ENCODE measurements at places on chromosomes 11 and 22. TPM values are rescaled to one million over a fixed set of nuclear protein-coding genes. Genes with fewer than 3 reads are reported as not detected.

The TREH gene
- polyA plus RNA-seq = 0.03 TPM

The CEND1 gene
- 1.3 TPM for polyA plus RNA-seq

The SIPA1 gene
- polyA plus RNA-seq = 16.9 TPM

The MAPK11 gene
- 5.5 TPM for polyA plus RNA-seq

The OVOL1 gene
- polyA plus RNA-seq = not detected

The TMEM218 gene
- polyA plus RNA-seq = 29.1 TPM

The TIMM10 gene
- 184 TPM for polyA plus RNA-seq

The NPAS4 gene
- not detected for polyA plus RNA-seq

The GLYAT gene
- polyA plus RNA-seq = not detected

- DNase-seq = no peak
These were observed 63.0 kb downstream of the TMPRSS5 start for GRCh38 chr11:113643006-113643585.

- no peak for DNase-seq
These were observed 3.6 kb downstream of the CD44 start for GRCh38 chr11:35142481-35143075.

- DNase-seq = no peak
These were observed 24.4 kb downstream of the DDI1 start for GRCh38 chr11:104060820-104061219.

DNA sequence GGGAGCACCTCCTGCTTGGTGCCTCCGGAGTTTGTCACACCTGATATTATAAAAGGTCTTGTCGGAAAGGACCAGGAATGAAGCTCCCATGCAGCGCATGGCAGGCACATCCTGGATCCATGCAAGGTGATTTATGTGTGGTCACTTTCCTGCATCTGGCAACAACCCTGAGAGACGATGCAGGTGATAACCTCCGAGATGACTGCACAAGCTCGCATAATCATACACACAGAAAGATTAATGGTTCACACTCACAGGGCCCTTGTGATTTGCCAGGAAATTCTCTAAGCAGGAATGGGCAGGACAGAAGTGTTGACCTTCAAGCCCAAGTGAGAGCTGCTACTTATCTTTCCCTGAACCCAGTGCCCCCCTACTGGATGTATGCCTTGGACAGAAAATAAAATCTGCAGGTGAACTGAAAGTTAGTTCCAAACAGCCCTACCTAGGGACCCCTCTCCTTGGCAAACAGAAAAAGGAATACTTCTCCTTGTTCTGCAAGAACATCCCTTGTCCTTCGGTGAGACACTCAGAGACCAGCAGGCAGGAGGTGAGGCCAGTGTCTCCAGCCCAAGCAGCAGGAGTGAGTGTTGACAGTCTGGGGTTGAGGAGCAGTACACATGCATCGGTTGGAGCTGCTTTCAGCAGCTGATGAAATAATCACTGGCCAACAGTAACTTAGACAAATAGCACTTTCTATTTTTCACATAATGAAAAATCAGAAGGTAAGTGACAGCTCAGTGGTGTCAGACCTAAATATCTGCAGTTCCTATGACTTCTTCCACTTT lies 619.4 kb upstream of the B3GAT1 start:
- no peak for DNase-seq

- DNase-seq = peak; percentile 61
These were observed 841 bp upstream of the EIF4G2 start for GRCh38 chr11:10809373-10810160.

GRCh38 chr22:49433717-49434611 lies 393.7 kb downstream of the BRD1 start:
- DNase-seq = peak; percentile 27

- no peak for DNase-seq
These were observed 108.5 kb downstream of the TP53I11 start for GRCh38 chr11:44842220-44842619.

- no peak for DNase-seq
These were observed 5.2 kb upstream of the C22orf42 start for GRCh38 chr22:32164075-32164860.

DNA sequence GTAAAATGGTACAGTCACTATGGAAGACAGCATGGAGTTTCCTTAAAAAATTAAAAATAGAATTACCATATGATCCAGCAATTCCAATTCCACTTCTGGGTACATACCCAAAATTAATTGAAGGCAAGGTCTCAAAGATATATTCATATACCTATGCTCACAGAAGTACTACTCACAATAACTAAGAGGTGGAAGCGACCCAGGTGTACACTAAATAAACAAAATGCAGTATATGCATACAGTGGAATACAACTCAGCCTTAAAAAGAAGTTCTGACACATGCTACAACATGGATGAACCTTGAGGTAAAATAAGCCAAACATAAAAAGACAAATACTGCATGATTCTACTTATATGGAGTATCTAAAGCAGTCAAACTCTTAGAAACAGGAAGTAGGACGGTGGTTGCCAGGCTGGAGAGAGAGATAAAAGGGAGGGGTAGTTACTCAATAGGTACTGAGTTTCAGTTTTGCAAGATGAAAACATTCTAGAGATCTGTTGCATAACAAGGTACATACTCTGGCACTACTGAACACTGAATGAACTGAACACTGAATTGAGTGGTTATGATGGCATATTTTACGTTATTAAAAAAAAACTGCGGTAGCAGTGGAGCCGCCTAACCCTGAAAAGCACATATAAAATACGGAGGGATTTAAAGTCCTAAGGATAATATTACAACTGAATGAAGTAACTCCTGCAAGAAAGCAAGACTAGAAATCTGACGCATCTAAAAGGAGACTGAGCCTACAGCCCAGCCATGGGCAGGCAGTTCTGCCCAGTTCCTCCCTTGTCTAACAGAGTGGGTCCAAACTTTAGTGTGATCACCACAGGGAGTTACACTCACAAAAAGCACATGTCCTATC lies 12.8 kb downstream of the DGCR2 start:
- DNase-seq = peak; percentile 22

GRCh38 chr11:18958221-18958910 lies 19.2 kb upstream of the MRGPRX1 start:
- no peak for DNase-seq

DNA sequence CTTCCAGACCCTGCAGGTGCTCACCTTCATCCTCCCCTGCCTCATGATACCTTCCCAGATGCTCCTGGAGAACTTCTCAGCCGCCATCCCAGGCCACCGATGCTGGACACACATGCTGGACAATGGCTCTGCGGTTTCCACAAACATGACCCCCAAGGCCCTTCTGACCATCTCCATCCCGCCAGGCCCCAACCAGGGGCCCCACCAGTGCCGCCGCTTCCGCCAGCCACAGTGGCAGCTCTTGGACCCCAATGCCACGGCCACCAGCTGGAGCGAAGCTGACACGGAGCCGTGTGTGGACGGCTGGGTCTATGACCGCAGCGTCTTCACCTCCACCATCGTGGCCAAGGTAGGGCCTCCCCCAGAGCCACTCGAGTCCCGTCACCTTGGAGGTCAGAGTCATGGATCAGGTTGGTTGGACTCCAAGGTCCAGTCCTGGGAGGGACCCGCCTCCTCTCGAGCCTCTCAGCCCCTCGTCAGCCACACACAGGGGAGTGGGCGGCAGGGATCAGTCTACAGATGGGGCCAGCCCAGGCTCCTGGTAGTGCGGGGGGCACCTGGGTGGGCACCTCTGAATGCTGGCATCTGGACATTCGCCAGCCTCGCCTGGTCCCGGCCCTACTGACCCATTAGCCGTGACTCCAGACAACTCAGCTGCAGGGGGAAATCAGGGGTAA lies 34.8 kb upstream of the SLC22A12 start:
- no peak for DNase-seq

GRCh38 chr22:34738661-34739400 lies 327.1 kb upstream of the ISX start:
- no peak for DNase-seq

DNA sequence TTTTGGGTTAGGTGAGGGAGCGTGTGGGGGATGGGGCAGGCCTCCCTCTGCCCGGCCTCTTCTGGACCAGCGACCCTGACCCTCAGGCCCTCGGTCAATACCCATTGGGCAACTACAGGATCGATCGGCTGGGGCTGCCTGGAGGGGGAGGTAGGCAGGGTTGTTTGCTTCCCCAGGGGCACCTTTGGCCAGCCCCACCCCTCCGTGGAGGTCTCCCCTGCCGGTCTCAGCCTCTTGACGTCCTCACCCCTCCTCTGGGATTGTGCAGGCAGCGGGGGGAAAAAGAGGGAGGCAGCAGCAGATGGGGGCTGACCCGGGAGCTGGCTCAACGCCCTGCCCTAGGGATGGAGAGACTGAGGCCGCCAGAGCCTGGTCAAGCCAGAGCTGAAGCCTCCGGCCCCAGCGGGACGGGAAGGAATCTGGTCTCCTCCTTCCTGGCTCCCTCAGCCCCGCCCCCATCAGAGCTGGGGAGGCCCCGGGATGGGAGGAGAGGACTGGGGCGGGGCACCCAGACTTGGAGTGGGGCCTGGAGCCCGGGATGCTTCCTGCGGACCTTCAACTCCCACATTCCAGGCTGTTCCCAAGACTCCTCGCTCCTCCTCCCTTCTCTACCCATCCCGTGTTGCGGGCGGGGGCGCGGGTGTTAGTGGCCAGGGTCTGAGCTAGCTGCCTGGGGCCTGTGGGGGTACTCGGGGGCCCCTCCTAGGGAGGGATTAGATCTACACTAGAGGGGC lies 14.4 kb upstream of the CDC42EP1 start:
- peak; percentile 87 for DNase-seq

DNA sequence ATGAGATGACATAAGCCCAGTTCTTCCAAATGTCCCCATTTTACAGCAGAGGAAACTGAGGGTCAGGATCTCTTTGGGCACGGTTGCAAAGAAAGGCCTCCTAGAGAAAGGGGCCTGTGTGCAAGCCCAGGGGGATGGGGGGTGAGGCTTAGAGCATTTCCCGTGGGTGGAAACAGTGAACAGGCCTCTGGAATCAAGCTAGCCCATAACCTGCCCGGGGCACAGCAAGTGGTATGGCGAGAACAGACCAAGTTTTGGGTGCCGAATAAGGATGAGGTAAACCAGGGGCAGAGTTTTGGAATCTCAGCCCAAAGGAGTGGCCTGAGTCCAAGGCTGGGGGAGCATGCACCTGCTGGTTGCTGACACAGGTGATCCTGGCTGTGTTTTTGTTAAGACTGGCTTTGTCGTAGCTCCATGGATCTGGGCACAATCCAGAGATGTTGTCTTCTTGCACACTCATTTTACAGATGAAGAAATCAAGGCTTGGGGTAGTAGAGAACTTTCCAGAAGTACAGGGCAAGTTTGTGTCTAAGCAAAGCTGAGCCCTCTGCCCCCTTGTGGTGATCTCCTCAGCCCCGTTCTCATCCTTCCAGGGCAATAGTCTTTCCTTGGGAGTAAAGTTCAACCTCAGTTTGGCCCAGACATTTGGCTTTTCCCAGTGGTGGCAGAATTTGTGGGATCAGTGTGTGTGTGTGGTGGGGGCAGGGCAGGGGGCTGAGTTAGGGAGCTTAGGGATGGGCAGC lies 53.5 kb upstream of the MYEOV start:
- no peak for DNase-seq

DNA sequence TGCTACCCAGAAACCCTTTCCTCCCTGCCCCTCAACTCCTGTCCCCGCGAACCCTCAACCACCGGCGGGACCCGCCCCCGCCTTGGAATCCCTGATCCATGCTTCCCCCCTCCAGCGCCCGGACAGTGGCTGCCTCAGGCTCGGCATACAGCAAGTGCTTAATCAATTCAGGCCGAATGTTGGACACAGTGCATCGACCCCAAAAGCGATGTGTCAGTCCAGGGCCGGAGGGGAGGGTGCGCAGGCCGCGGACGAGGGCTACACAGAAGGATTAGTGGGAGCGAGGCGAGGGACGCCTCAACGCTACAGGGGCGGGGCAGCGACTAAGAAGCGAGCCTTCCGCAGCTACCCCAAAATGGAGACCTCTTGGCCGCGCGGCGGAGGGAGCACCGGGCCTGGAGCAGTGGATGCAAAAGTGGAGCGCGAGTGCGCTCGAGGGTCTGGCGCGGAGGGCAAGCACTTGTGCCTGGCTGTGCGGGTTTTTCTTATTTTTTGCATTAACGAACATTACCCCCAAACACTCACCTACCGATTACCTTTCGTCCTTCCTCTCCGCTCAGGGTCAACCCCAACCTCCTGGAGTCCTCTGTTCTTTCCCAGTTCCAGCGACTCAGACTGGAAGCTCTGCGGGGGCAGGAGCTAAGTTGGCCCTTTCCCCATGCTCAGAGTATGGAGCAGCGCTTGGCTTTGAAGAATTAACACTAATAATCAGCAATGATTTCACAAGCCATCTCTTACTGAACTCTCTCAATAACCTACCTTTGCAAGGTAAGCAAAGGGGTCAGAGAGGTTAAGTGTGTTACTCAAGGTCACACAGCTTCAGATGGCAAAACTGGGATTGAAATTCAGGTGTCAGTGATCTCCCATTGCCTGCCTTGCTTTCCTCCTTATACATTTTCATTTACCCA lies 30.0 kb upstream of the WNT11 start:
- DNase-seq = peak; percentile 81

DNA sequence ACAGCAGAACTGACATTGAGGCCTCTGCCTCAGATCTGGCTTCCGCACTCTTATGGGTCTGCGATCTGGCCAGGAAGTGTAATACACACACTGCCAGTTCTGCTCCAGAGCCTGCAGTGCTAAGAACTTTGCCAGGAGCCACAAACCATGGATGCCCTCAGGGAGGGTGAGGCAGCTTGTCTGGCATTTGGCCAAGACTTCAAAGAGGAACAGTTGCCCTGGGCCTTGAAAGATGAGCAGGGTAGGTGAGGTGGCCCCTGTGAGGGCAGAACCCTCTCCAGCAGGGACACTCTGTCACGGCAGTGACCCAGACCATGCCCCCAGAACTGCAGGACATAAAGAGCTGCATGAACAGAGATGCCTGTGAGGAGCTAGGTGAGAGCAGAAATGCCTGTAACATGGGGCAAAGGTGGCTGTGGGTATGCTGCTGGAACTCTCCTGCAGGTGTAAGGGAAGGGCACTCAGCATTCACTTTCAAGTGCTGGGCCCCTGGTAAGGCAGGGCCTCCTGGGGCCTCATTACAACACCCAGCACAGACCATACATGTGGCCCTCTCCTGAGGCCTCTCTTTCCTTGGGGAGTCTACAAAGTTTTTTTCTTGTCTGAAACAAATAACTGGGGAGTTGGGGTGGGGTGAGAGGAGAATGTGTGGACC lies 47.3 kb downstream of the NEU3 start:
- DNase-seq = no peak

- no peak for DNase-seq
These were observed 20.2 kb downstream of the AMOTL1 start for GRCh38 chr11:94788396-94788795.

DNA sequence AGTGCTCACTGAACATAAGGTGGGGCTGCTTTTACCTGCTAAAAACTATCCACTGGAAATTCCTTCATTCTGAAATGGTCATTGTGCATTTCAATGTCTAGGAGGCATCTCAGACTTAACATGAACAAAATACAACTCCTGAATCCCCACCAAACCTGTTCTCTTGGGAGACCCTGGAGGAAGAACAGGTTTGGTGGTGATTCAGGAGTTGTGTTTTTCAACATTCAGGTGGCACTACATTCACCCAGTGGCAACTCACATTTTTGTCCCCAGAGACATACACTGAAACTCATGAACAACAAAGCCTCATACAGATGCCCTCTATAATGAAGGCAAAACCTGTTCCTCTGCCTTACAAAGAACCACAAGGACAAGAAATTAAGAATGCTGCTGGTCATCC lies 64.3 kb upstream of the CYP2D6 start:
- DNase-seq = no peak

GRCh38 chr22:28116219-28116673 lies 197.2 kb upstream of the PITPNB start:
- DNase-seq = peak; percentile 19

All from A549 (cell line).